Dermis blood vessel endothelial cell (primary cell): ENCODE measurements at places on chromosomes 11 and 22. TPM values are rescaled to one million over a fixed set of nuclear protein-coding genes. Genes with fewer than 3 reads are reported as not detected.
A peak's percentile ranks its signal among the peaks of the same experiment; 100 is the strongest.

GRCh38 chr22:19178065-19178656 lies 375 bp downstream of the SLC25A1 start:
- peak; percentile 50 for DNase-seq

- DNase-seq: peak; percentile 71
These were observed 1.4 kb upstream of the MAPK11 start for GRCh38 chr22:50271519-50271970.

- DNase-seq: peak; percentile 16
These were observed 3.0 kb downstream of the RPS25 start for GRCh38 chr11:119015054-119015611.

DNA sequence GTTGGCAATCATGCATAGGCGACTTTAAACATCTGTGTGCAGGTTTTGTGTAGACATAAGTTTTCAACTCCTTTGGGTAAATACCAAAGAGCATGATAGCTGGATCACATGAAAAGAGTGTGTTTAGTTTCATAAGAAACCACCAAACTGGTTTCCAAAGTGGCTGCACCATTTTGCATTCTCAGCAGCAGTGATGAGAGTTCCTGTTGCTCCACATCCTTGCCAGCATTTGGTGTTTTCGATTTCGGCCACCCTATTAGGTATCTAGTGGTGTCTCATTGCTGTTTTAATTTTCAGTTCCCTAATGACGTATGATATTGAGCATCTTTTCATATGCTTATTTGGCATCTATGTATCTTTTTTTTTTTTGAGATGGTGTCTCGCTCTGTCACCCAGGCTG lies 62.8 kb upstream of the CCND1 start:
- DNase-seq: no peak

- DNase-seq: no peak
These were observed 561.0 kb downstream of the INSC start for GRCh38 chr11:15675683-15676082.

GRCh38 chr22:44214187-44214586 lies 33.5 kb downstream of the PARVG start:
- DNase-seq: no peak

GRCh38 chr11:118240999-118241763 lies 11.0 kb downstream of the MPZL3 start:
- peak; percentile 89 for DNase-seq

The GRM5 gene
- under 0.01 TPM in 1 of 2 replicates, not detected in the other for total RNA-seq

The IGLL5 gene
- total RNA-seq: not detected in 2 replicates

The UPK3A gene
- total RNA-seq: not detected in 2 replicates

The APOL5 gene
- not detected in 2 replicates for total RNA-seq

The PLA2G3 gene
- total RNA-seq: not detected in 2 replicates

The OR5B21 gene
- total RNA-seq: not detected in 2 replicates

The LARGE2 gene
- total RNA-seq: not detected in 2 replicates
